ENCODE measurements at places on chromosomes 13 and 19. TPM values are rescaled to one million over a fixed set of nuclear protein-coding genes. Genes with fewer than 3 reads are reported as not detected.

The KL gene
- not detected for total RNA-seq

The RNF6 gene
- 50.3 TPM for total RNA-seq

The FCAR gene
- total RNA-seq: not detected

The FLT1 gene
- total RNA-seq: 94.3 TPM

The TEX101 gene
- not detected for total RNA-seq

The FSD1 gene
- 3.3 TPM for total RNA-seq
